ENCODE measurements at places on chromosomes 11 and 22.

DNA sequence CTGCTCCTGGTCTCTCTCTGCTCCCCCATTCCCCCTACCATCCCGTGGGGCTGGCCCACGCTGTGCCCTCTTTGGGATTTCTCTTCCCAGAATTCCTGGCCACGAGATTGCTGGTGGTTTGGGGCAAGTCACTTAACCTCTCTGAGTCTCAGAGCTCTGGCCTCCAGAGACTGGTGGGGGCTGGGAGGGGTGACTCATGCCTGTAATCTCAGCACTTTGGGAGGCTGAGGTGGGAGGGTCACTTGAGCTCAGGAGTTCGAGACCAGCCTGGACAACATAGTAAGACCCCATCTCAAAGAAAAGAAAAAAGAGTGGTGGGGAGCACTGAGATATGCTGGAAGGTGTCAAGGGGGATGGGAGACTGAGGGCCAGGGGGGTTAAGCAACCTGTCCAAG is 18.3 kb downstream of the OTUB1 start:
- no peak for DNase-seq

DNA sequence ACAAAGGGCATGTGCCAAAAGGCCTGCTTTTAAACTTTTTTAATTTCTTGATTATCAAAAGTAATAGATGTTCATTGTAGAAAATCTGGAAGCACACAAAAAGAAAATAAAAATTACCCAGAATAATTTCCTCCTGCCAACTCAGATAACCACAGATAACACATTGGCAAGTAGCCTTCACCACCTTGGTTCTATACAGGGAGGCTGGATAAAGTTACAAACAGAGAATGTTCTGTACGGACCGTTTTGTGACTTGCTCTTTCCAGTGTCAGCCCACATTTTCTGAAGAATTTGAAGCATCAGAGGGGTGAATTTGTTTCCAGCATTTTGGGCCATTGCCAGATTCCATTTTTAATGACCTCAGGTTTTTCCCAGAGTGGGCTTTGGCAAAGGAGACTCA is 23.5 kb downstream of the TUG1 start:
- DNase-seq, result no peak

- no peak for DNase-seq
Observed at GRCh38 chr11:76282172-76282571, 75.9 kb upstream of the WNT11 start.

DNA sequence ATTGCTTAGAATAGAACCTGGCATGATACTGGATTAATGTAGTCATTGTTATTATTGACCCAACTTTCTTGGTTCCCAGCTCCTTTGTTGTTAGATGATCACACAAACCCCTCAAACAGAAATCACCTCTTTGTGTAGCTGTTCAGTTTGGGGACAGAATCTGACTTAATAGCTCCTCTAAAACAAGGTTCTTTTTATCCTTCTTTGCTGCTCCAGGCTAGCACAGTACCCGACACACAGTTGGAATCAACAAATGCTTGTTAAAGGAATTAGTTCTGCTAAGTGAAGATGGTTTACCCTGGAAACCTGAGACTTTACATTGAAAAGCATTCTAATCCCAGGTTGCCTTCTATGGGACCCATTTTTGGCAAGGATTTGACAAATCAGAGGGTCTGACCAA is 43.9 kb downstream of the GAB2 start:
- peak; percentile 47 for DNase-seq

- DNase-seq, result no peak
Observed at GRCh38 chr22:35839841-35840301, 122.2 kb downstream of the APOL5 start.
